ENCODE measurements at places on chromosomes 3 and 15. TPM values are rescaled to one million over a fixed set of nuclear protein-coding genes. Genes with fewer than 3 reads are reported as not detected.

The RHOV gene
- total RNA-seq, result 0.10 TPM

The CGNL1 gene
- 4.0 TPM for total RNA-seq

The C3orf49 gene
- not detected for total RNA-seq

The FAM3D gene
- total RNA-seq, result not detected

The GUCA1C gene
- total RNA-seq, result not detected

The PLSCR2 gene
- total RNA-seq, result not detected

The NANOGP8 gene
- not detected for total RNA-seq

The SSUH2 gene
- total RNA-seq, result 0.16 TPM

The SLC38A3 gene
- total RNA-seq, result 42.7 TPM

The LRRC31 gene
- total RNA-seq, result not detected

The MOBP gene
- not detected for total RNA-seq

The ST8SIA2 gene
- total RNA-seq, result 28.6 TPM

The CASR gene
- not detected for total RNA-seq

The CAMKV gene
- not detected for total RNA-seq

The HDC gene
- total RNA-seq, result not detected

The CLDN18 gene
- not detected for total RNA-seq

The CD80 gene
- total RNA-seq, result 2.2 TPM

The MKRN3 gene
- 10.1 TPM for total RNA-seq

The OGG1 gene
- 31.1 TPM for total RNA-seq

The CCDC39 gene
- total RNA-seq, result not detected

The PPP1R14D gene
- total RNA-seq, result not detected
